ENCODE measurements at places on chromosomes 7 and 10. TPM values are rescaled to one million over a fixed set of nuclear protein-coding genes. Genes with fewer than 3 reads are reported as not detected.

Gene HOXA4
- not detected for total RNA-seq

Gene LMBR1
- 52.5 TPM for total RNA-seq

Gene MBL2
- not detected for total RNA-seq

Gene LGI1
- total RNA-seq: not detected

Gene KCNIP2
- total RNA-seq: 4.2 TPM

Data from activated naive CD4-positive, alpha-beta T cell treated with anti-CD3 and anti-CD28 coated beads, Interleukin-2, amount 10 ng/mL, durations not matched to agents 5 hours and 36 hours (primary cell).